ENCODE measurements at places on chromosomes 6 and 20. TPM values are rescaled to one million over a fixed set of nuclear protein-coding genes. Genes with fewer than 3 reads are reported as not detected.

- no peak for DNase-seq
Observed at GRCh38 chr6:23969344-23969743, 156.7 kb upstream of the NRSN1 start.

DNA sequence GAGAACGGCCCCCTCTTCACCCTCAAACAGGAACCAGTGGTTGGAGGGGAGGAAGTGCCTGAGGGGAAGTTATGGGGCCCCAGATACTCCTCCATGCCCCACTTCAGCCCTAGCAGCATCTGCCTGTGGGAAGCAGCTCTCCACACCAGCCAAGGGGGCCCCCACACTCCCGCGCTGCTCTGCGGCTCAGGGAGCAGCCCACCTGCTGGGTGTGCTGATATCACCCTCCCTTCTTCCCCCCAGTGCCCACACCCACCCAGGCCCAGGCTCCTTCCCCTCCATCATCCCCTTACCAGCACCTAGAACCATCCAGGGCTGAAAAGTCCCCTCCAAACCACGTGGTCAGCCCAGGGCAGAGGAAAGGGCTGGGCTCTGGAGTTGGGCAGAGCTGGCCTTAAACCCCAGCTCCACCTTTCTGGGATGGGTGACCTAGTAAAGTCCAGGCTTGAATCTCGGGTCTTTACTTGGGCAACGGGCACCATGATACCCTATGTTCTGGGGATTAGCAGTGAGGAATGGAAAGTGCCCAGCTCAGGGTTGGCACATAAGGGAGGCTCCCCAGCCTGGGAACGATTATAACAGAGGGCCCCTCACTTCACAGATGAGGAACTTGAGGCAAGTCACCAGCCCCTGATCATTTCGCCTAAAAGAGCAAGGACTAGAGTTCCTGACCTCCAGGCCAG is 663 bp downstream of the LST1 start:
- DNase-seq, result no peak

GRCh38 chr6:82270881-82271635 is 23.5 kb upstream of the IBTK start:
- peak; percentile 59 for DNase-seq

DNA sequence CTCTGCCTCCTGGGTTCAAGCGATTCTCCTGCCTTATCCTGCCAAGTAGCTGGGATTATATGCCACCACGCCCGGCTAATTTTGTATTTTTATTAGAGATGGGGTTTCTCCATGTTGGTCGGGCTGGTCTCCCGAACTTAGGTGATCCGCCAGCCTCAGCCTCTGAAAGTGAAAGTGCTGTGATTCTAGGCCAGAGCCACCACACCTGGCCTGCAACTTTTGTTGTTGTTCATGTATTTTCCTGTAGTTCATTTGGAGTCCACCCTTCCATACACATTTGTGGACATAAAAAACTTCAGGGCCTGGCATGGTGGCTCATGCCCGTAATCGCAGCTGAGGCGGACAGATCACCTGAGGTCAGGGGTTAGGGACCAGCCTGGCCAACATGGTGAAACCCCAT is 14.5 kb downstream of the HSPA1B start:
- DNase-seq, result peak; percentile 36

Gene FAM162B
- total RNA-seq, result not detected

Data from M059J (cell line).